ENCODE measurements at places on chromosomes 2 and 18.

GRCh38 chr2:71003966-71004755 lies 9.5 kb upstream of the TEX261 start:
- no peak for DNase-seq

GRCh38 chr2:204900910-204901309 lies 355.6 kb downstream of the PARD3B start:
- no peak for DNase-seq

DNA sequence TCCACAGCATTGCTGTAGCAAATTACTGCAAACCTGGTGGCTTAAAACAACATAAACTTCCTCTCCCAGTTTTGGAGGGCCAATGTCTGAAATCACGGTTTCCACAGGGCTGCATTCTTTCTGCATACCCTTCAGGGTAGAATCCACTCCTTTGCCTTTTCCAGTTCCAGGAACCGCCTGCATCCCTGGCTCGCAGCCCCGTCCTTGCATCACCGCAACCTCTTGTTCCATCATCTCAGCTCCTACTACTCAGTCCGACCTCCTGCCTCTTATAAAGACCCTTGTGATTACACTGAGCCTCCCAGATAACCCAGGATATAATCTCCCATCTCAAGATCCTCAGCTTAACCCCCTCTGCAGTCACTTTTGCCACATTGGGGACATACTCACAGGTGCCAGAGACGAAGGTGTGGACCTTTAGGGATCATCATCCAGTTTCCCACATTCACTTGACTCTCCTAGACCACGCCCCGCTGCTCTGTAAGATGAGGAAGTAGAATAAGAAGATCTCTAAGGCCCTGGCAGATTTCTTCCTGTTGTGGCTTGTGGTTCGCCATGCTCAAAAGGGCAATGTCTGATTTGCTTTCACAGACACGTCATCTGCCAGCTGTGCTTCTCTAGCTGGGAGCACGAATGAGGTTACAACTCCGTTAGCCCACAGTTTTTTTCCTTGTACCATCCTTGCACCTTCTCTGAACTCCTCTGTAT lies 103.6 kb upstream of the AGAP1 start:
- DNase-seq: peak; percentile 33

GRCh38 chr2:10400568-10400977 lies 47.6 kb downstream of the ODC1 start:
- DNase-seq: peak; percentile 45

- no peak for DNase-seq
Measured at GRCh38 chr18:63159590-63159989, 160.0 kb downstream of the BCL2 start.

- no peak for DNase-seq
Measured at GRCh38 chr2:23568211-23568610, 183.2 kb downstream of the KLHL29 start.

DNA sequence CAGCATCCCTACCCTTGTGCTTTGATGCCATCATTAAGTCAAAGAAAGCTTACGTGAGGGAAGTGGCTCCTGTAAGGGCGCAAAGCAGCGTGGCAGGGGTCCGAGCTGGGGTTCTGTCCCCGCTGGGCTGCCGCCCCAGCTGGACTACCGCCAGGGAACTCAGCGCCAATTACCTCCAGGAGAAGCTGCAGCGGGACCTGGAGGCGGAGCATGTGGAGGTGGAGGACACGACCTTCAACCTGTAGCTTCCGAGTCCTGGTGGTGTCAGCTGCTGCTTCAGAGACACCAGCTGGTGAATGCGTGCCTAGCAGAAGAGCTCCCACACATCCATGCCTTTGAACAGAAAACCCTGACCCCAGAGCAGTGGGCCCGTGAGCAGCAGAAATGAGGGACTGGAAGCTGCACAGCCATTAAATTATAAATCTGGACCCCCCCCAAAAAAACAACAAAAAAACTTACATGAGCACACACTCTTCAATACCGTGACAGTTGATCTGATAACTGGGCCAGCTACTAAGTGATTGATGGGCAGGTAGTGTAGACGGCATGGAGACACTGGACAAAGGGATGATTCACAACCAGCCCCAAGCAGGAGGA lies 20.1 kb upstream of the YES1 start:
- DNase-seq: no peak

DNA sequence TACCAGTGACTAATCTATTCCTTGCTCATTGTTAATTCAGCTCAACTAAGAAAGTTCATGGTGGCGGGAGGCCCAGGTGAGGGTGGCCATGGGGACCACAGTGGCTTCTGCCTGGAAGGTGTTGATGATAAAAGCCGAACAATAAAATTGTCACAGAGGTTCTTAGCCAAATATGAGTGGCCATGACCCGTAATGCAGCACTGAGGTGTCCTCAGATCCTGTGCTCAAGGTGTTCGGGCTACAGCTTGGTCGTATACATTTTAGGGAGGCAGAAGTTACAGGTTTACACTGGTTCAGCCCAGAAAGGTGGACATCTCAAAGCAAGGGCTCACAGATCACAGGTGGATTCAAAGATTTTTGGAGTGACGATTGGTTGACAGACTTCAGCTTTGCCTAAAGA lies 98.5 kb upstream of the SNTG2 start:
- no peak for DNase-seq

- DNase-seq: no peak
Measured at GRCh38 chr2:102018823-102019445, 27.2 kb downstream of the IL1R2 start.

DNA sequence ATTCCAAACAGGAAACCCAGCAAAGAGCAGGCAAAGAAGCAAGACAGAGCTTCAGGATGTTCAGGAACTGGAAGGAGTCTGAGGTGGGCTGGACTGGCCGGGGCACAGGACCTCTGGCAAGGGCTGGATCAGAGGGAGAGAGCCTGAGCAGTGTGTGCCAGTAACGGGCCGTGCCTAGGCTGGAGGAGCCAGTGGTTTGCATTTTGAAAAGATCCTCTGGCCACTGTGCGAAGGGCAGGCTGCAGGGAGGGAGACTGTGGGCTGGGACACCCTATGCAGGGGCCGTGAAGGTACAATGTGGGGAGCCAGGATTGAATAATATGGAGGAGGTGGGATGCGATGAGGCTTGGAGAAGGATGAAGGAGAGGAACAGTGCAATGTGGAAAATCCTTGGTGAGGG lies 6.2 kb upstream of the SDC1 start:
- DNase-seq: no peak

- DNase-seq: no peak
Measured at GRCh38 chr2:111238296-111238695, 117.6 kb downstream of the BCL2L11 start.

GRCh38 chr2:4039896-4040295 lies 336.5 kb downstream of the DCDC2C start:
- DNase-seq: no peak

DNA sequence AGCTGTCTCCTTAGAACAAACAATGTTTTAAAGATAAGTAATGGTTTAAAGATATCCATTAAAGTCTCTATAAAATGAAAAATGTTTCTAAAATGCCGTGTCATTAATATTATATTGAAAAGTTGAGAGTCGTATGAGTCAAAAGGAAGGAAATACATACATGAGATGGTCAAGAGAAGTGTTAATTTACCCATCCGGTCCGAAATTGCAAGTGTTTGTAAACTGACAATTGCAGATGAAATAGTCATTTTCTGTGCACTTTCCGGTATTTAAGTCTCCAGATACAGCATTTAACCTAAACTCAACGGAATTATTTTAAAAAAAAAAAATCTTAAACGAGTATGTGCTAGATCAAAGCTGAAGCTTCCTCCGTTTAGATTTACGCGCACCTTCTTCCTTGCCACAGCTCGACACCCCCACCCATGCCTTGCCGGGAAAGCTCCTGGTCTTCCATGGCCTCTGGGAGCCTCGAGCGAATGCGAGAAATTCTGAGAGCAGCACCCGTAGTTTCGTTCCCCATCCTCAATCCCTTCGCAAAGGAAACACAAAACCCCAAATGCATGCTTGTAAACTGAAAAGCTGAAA lies 1.8 kb downstream of the DSC3 start:
- no peak for DNase-seq

DNA sequence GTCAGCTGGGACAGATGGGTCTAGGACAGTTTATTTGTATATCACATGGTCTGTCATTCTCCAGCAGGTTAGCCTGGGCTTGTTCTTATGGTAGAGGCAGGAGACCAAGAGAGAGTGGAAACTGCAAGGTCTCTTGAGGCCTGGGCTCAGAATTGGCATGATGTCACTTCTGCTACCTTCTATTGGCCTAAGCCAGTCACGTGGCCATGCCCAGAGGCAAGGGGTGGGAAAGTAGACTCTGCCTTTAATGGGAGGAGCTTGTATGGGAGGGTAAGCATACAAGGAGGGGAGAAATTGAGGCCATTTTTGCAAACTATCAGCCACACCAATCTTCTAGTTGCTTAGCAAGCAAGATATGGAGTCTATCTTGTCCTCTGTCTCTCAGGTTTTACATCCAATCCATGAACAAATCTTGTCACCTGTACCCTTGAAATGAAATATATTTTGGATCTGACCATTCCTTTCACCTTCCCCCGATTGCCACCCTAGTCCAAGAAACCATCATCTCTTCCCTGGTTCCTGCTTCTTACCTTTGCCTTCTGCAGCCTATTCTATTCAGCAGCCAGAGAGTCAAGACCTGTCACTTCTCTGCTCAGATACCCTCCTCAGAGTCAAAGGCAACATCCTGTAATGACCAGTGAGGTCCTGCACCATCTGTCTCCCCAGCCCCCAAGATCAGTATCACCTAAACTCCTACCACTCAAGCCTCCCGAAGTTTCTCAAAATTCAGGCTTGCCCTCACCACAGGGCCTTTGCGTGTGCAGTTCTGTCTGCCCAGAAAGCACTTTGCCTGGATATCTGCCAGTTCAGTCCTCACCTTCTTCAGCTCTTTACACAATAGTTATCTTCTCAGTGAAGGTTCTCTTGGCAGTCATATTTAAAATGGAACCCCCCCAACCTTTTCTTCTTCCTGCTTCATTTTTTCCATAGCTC lies 240.0 kb downstream of the LOXHD1 start:
- DNase-seq: no peak

DNA sequence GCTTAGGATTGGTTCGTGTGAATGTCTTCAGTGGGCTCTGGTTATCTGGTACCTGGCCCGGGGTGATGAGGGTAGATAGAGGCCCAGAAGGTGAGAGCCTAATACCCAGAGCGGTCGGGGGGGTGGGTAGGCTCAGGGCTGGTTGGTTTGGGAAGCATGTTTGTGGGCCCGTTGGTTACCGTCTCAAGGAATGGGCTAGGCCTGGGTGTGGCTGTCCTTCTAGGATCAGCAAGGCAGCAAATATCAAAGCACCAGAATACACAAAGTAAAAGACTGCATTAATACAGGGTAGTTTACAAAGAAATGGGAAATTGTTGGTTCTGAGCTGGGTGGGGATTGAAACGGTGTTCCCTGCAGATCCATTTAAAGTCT lies 6.0 kb upstream of the IL1R2 start:
- DNase-seq: no peak

DNA sequence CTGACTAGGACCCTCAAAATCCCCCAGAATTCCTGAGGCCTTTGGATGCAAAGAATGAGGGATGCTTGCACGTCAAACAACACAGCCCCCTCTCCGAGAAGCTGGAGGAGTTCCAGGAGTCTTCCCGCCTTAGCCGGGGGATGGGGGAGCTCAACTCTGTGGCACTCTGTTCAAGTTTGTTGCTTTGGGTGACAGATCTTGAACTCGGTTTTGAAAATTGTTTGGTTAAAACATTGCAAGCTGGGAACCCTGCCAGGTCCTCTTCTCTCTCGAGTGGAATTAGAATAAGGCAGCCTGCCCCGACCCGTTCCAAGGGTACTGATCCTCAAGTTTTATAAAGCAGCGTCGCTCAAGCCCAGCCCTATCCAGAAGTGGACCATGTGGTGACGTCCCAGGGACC lies 244.1 kb downstream of the LOXHD1 start:
- DNase-seq: no peak

DNA sequence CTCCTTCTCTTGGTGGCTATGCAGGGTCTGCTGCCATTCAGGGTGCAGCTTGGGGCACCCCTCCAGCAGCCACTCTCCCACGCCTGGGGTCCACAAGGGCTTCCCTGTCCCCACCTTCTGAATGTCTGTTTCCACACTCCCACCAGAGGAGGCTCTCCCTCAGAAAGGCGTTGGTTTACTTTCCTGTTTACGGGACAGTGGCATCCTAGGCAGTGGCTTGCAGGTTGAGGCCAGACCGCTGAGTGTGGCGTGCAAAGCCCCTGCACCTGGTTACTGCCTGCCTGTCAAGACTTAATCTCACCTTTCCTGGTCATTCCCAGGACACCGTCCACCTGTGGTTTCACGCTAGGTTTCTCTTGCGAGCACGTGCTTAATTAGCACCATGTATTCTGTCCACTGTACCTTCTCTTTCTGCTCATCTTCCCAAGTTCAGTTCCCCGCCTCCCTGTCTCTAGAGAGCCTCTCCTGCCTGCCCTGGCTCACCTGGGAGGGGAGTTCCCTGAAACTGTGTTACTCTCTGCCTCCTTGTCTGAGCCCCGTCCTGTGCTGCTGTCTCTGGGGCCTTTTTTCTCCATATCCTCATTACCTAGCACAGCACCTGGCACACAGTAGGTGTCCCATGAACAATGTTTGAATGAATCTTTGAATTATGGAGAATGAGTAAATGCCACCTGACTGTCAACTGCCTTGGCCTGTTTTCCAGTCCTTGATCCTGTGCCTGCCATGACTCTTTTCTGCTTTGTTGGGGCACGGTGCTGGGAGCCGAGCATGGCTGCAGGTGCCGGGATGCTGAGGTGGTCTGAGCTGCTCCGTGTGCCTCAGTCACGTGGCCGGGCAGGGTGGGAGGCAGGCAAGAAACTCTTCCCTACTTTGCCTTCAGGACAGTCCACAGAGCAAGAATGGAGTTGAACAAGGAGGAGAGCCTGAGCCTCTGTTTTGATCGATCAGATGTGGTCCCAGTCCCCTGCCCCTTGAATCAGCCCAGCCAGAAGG lies 56.4 kb downstream of the ARHGEF4 start:
- no peak for DNase-seq

DNA sequence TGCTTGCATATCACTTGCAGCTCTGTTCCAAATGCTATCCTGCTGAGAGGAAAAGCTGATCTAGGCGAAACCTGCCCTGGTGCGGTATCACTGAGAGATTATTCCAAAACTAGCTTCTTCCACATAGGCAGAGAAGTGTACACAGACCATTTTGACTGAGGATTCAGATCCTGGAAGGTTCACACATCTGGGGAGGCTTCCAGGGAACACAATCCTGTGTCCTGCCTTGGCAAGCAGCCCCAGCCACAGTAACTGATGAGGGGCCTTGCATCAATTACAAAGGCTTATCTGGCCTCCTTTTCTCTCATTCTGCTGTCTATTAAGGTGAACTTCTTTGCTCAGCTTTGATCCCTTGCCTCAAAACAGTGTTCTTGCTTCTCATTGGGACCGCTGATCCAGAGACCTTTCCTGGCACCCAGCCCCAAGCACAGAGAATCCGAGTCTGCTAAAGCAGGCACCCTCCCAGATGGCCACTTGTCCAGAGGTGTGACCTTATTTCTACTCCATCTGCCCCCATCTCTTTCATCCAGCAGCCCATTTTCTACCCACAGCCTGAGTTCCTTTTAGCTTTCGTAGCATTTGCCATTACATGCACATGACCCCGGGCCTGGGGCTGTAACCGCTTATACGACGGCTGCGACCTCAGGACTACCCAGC lies 52.3 kb upstream of the ZFP36L2 start:
- DNase-seq: no peak

DNA sequence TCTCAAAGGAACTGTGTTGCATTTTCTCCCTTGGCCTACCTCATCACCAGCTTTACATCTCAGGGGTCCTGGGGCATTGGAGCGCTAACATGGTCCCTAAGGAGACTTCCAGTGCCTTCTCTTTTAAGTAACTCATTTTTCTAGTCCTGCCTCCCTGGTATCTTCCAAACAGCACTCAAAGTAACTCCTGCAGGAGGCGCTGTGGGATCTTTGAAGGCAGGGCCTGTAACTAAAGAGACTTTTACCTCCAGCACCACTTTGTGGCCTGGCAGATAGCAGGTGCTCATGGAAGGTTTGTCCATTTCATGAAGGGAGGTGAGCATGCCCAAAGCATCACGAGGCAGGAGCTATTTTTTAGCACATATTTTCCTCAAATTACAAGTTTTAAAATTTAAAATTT lies 411.0 kb upstream of the GYPC start:
- peak; percentile 40 for DNase-seq

Data from stimulated activated CD8-positive, alpha-beta memory T cell treated with anti-CD3 and anti-CD28 coated beads, Interleukin-2, amount 100 ng/mL, for 48 hours (primary cell).